ENCODE measurements at places on chromosomes 4 and X. TPM values are rescaled to one million over a fixed set of nuclear protein-coding genes. Genes with fewer than 3 reads are reported as not detected.

The SRPX gene
- 4.8 TPM for total RNA-seq

The L1CAM gene
- 21.7 TPM for total RNA-seq

The CT45A5 gene
- not detected for total RNA-seq

The ZFYVE28 gene
- total RNA-seq = 3.0 TPM

The MID1IP1 gene
- total RNA-seq = 29.4 TPM

The MAB21L2 gene
- not detected for total RNA-seq

The PYURF gene
- total RNA-seq = 76.3 TPM

The CYBB gene
- total RNA-seq = not detected

The ESX1 gene
- not detected for total RNA-seq

The RHOH gene
- 0.23 TPM for total RNA-seq

The MAGEE1 gene
- total RNA-seq = 4.6 TPM

The PGRMC2 gene
- 57.6 TPM for total RNA-seq

The SLC9B1 gene
- not detected for total RNA-seq

The PF4V1 gene
- total RNA-seq = not detected

The TRIM60 gene
- total RNA-seq = not detected

The CORIN gene
- not detected for total RNA-seq

The EXOSC9 gene
- total RNA-seq = 27.0 TPM

The IGSF1 gene
- total RNA-seq = 0.47 TPM

The AFF2 gene
- total RNA-seq = not detected

The NPY2R gene
- total RNA-seq = not detected

The MFAP3L gene
- total RNA-seq = 5.7 TPM

The PTPN13 gene
- total RNA-seq = 5.2 TPM

The RNF128 gene
- 0.12 TPM for total RNA-seq

The MAGEB2 gene
- not detected for total RNA-seq

The TAF7L gene
- total RNA-seq = not detected

The HTRA3 gene
- 20.3 TPM for total RNA-seq

The SLC7A11 gene
- total RNA-seq = 26.2 TPM

The AMTN gene
- total RNA-seq = not detected

The SUPT20HL2 gene
- not detected for total RNA-seq

The COX7B2 gene
- not detected for total RNA-seq

The ANXA5 gene
- 575 TPM for total RNA-seq

The CXCL3 gene
- total RNA-seq = 4.4 TPM

The SLC39A8 gene
- 10.8 TPM for total RNA-seq

The SSX4 gene
- not detected for total RNA-seq

The PRDM8 gene
- total RNA-seq = 0.27 TPM

The TRAPPC11 gene
- total RNA-seq = 10.7 TPM

All from A549 treated with ZK216348 at 1 μM for 4 hours (cell line).